Fibroblast of the aortic adventitia (primary cell): ENCODE measurements at places on chromosomes 13 and 19. TPM values are rescaled to one million over a fixed set of nuclear protein-coding genes. Genes with fewer than 3 reads are reported as not detected.

DACH1 gene
- total RNA-seq = 0.08 and 0.09 TPM in 2 replicates

PLVAP gene
- 0.09 TPM in 1 of 2 replicates, not detected in the other for total RNA-seq

PEG3 gene
- 0.18 and 0.49 TPM in 2 replicates for total RNA-seq

ADGRE1 gene
- not detected in 2 replicates for total RNA-seq
